ENCODE measurements at places on chromosomes 11 and 22. TPM values are rescaled to one million over a fixed set of nuclear protein-coding genes. Genes with fewer than 3 reads are reported as not detected.

DNA sequence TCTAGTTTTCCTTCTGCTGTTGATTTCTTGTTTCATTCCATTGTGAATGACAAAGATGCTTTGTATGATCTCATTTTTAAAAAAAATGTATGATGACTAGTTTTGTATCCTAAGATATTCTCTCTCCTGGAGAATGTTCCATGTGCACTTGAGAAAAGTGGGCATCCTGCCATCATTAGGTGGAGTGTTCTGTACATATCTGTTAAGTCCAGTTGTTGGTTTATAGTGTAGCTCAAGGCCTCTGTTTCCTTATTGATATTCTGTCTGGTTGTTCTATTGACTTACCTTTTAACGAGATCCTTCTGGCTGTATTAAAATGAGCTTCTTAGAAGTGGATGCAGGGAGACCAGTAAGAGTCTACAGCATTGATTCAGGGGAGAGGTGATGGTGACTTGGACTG lies 35.2 kb downstream of the SGSM1 start:
- H3K36me3 ChIP-seq: no peaks in the 10 kb centered on the region
- H3K4me3 ChIP-seq: no peak overlapping the region
- no peaks in the 10 kb centered on the region for H3K27me3 ChIP-seq
- no peak for DNase-seq

- H3K27me3 ChIP-seq: no peaks in the 10 kb centered on the region
- H3K36me3 ChIP-seq: no peaks in the 10 kb centered on the region
- peak; percentile 51 for DNase-seq
- H3K4me3 ChIP-seq: no peak overlapping the region
- no peaks in the 10 kb centered on the region for H3K4me1 ChIP-seq
Observed at GRCh38 chr11:61776561-61777075, 15.8 kb downstream of the TMEM258 start.

DNA sequence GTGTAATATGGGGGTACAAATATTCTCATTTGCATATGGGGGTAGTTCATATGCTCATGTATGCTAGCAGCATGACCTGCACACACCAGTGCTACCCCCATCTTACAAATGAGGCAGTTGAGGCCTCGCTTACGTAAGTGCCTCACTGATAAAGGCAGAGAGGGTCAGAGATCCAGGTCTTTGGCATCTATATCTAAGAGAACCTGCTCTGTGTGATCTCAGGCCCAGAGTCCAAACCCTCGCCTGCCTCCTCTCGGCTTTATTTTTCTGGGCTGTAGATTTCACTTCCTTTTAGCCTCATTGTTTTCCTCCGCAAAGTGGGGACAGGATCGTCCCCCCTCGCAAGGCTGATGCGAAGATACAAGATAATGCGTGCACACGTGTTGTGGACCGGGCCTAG lies 325.2 kb downstream of the MN1 start:
- DNase-seq: no peak
- no peaks in the 10 kb centered on the region for H3K36me3 ChIP-seq
- H3K27ac ChIP-seq: no peak overlapping the region
- no peaks in the 10 kb centered on the region for H3K27me3 ChIP-seq
- no peak overlapping the region for H3K4me3 ChIP-seq

- H3K4me1 ChIP-seq: peaks cover 19% of the 10 kb centered on the region
- H3K36me3 ChIP-seq: no peaks in the 10 kb centered on the region
- H3K4me3 ChIP-seq: no peak overlapping the region
- H3K27ac ChIP-seq: peak overlapping the region; percentile 53
Observed at GRCh38 chr11:88402784-88403183, 65.2 kb upstream of the CTSC start.

DNA sequence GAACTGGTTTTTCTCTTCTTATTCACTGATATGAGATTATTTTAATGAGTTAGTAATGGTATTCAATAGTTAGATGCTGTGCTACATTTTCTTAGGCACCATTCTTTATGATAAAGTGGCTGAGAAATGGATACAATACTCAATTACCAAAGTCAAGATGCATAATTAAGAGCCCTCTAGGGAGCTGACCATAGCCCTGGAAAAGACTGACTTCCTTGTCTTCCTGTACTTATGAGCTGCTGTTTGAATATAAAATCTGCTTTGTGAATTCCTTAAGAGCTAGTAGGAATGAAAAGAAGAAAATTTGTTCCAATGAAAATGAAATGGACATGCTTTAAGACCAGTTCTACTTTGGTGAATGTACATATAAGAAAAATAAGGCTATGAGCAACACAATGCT lies 452.3 kb downstream of the KCNA4 start:
- no peaks in the 10 kb centered on the region for H3K4me1 ChIP-seq
- DNase-seq: peak; percentile 44
- no peak overlapping the region for H3K4me3 ChIP-seq
- H3K36me3 ChIP-seq: no peaks in the 10 kb centered on the region

The SLCO2B1 gene
- 145 TPM for total RNA-seq

DNA sequence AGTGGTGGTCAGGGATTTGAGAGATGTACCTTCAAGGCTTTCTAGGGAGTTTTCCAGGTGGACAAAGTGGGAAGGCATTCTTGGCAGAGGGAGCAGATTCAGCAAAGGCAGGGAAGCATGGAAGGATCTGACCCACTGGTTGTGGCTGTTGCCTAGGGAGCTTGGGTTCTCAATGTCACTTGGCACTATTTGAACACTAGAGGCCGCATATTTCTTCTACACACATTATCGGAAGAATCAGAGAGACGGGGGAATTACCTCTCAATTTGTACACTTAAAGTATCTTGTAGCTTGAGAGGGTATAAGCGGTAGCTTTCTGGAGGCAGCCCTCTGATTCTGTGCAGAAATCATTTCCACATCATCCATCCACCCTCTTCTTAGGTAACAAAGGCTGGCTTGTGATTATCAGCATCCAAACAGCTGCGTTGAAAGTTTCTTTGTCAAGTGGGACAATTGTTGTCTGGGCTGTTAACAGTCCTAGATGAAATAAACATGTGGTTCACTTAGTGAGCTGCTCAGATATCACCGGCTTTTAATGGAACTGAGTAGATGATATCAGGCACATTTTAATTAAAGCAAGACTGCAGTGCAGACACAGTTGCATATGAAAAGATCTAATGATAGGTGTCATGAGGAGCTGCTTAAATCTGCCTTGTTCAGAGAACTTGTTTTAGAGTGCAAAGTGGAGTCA lies 2.6 kb downstream of the NELL1 start:
- no peaks in the 10 kb centered on the region for H3K4me1 ChIP-seq

GRCh38 chr22:37742376-37743171 lies 45.7 kb downstream of the TRIOBP start:
- H3K36me3 ChIP-seq: no peaks in the 10 kb centered on the region
- H3K27ac ChIP-seq: peak overlapping the region; percentile 48
- DNase-seq: no peak
- H3K4me1 ChIP-seq: peaks cover 70% of the 10 kb centered on the region

The ANO9 gene
- total RNA-seq: 20.2 TPM

DNA sequence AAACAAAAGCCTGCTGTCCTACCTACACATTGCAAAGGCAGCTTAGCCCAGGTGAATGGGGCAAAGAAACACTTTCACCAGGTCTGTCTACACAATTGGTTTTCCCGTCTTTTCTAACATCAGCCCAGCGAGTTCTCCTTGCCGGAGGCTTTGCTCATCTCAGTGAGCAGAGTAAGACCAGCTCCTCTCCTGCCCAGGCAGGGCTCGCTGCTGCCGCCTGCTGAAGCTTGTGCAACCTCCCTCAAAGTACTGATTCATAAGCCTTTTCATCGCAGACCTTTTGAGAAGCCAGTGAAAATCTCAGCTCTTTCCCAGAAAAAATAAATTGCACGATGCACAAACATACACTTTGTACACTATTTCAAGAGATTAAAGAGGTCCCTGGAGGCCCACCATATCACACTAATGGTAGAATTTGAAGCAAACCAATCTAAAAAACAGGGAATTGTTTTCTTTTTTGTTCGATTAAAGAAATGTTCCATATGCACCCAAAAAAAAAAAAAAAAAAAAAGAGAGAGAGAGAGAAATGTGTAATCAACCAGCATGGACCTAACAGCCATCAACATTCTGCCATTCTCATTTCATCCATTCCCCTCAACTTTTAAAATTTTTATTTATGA lies 328.1 kb upstream of the MPPED2 start:
- H3K4me3 ChIP-seq: no peak overlapping the region
- no peaks in the 10 kb centered on the region for H3K27me3 ChIP-seq
- DNase-seq: peak; percentile 75
- no peaks in the 10 kb centered on the region for H3K36me3 ChIP-seq
- H3K4me1 ChIP-seq: no peaks in the 10 kb centered on the region
- H3K27ac ChIP-seq: no peak overlapping the region

Data from left lung (tissue), 14 donors.